ENCODE measurements at places on chromosomes 2 and 18.

- no peak for DNase-seq
Measured at GRCh38 chr2:209389171-209389618, 34.7 kb upstream of the MAP2 start.

DNA sequence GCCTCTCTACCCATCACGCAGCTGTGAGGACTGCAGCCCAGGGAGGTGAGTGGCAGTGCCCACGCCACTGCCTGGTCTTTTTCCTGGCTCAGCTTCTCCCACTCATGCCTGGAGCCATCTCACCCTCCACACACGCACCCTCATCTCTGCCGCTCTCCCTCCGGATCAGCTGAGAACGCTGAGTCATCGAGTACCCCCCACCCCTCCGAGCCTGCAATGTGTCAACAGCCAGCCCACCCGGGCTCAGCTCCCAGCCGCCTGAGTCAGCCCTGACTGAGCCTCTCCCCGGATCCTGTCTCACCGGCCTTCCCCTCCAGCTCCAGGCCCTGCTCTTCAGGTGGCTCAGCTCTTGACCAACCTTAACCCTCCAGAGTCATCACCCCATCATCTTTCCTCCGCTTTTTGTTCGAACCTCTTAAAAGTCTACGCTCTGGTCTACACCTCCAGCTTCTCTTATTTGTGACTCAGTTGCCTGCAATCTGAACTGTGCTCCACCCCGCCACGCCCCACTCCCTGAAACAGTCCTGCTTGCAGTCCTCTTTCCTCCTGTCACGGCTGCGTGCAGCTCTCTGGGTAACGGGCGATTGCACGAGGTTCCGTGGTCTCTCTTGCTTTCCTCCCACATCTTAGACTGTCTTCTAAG lies 94.4 kb upstream of the ASAP2 start:
- DNase-seq: no peak

DNA sequence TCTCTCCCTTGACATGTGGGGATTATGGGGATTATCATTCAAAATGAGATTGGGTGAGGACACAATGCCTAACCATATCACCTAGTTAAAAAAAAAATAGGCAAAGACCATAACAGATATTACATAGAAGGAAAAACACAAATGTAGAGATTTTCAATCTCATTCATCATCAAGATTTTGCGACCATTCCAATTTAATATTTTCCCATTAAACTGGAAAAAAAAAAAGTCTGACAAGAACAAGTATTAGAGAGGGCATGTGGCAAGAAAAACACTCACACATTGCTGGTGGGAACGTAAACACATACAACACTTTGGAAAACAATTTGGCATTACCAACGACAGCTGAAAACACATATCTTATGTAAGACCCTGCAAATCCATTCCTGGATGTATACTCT lies 71.0 kb upstream of the MYCN start:
- no peak for DNase-seq

DNA sequence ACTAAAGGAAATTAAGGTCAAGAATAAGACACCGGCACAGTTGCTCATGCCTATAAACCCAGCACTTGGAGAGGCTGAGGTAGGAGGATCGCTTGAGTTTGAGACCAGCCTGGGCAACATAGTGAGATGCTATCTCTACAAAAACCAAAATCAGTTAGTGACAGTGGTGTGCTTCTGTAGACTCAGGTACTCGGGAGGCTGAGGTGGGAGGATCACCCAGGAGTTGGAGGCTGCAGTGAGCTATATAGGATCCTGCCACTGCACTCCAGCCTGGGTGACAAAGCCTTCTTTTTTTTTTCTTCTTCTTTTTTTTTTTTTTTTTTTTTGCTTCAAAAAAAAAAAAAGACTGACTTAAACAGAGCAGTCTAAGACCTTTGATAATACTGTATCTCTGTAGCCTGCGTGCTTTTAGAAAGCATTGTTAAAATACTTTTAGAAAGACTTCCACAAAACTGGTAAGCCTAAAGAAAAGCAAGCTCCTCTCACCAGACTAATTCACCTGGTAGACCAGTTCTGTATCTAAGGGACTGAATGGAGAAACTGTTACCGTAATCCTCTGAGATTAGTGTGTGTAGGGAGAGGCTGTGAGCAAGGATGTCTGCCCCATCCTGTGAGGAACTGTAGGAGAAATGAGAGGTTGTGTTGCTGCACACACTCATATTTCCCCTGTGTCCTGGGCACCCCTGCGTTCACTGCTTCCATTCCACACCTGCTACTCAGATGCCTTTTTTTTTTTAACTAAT lies 10.8 kb downstream of the RAB12 start:
- DNase-seq: no peak

- DNase-seq: no peak
Measured at GRCh38 chr18:57084331-57085271, 62.3 kb upstream of the BOD1L2 start.

- DNase-seq: no peak
Measured at GRCh38 chr2:76279142-76279541, 568.4 kb upstream of the GCFC2 start.

- DNase-seq: no peak
Measured at GRCh38 chr2:23843051-23843976, 83.6 kb downstream of the ATAD2B start.

DNA sequence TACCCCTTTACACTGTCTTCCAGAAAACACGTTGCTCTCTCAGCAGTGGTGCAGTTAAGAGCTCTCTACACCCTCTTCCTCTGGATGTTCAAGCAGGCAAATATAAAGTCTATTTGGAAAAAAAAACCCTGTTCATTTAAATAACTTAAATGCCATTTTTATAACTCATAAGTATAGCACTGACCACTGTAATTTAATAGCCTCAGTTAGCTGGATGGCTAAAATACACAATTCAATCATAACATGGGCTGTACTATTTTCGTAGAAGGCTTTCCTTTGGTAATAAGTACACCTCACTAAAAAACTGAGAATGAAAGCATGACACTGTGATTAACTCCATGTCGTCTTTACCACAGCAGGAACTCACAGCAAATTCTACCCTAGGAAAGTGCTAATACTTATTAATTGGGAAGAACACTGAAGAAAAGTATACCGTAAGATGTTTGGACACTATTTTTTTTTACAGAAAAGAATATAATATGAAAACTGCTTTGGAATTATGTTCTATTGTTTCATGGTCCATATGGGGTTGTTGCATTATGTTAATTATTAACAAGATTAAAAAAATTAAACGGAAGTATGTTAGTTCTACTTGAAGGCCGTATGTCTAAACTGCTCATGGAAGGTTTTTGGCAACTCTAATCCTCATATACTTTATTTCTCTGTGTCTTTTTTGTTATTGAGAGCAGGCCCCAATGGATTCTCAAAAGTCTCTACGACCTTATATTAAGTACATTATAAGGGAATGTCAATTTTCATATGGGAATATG lies 269.1 kb downstream of the ZNF385B start:
- no peak for DNase-seq

- no peak for DNase-seq
Measured at GRCh38 chr2:127638361-127639110, 7.4 kb upstream of the GPR17 start.

DNA sequence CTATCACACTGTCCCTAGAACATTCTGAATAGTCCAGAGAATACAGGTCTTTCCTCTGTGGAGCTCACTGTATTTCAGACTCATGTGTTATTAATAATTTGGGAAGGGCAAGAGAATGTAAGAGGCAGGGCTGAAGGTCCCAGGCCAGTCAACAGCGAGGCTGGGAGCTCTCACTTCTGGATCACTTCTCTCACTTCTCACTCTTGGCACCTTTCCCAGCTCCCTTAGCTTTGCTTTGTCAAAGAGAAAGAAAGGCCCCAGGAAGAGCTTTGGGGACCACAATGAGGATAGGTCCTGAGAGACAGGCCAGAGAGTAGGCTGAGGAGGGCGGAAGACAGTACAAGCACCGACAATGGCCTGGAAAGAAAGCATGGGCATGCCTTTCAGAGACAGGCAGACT lies 11.2 kb downstream of the EFR3B start:
- no peak for DNase-seq

DNA sequence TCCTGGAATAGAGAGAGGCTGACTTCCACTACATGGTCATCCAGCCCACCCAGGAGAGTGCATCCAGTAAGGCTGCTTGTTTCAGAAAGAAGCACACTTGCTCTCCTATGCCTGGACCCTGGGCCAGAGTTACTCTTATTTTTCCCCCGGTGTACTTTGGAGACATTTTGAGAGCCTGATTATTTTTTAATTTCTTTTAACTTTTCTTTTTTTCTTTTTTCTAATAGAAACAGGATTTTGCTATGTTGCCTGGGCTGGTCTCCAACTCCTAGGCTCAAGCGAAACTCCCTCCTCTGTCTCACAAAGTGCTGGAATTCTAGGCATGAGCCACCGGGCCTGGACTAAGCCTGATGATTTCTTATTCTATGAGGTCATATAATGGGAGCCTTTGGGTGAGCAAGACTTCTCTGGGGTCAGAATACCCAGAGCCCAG lies 62.2 kb downstream of the RPL37A start:
- no peak for DNase-seq

DNA sequence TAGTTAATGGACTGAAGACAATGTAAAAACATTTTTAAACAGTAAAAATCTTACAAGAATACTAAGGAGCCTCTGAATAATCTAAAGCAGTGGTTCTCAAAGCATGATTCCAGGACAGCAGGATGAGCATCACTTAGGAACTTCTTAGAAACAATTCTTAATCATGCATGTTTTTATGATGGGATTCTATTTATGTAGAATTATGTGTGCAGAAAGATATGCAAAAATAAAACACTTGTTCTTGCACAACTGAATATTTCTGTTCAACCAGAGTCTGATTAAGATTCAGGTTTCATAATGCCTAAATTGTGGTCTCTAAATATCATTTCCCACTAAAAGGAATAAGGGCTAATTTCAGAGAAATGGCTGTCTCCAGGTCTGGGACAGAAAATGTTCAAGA lies 69.2 kb upstream of the MTIF2 start:
- DNase-seq: no peak

GRCh38 chr2:221517696-221518151 lies 54.4 kb downstream of the EPHA4 start:
- DNase-seq: no peak

DNA sequence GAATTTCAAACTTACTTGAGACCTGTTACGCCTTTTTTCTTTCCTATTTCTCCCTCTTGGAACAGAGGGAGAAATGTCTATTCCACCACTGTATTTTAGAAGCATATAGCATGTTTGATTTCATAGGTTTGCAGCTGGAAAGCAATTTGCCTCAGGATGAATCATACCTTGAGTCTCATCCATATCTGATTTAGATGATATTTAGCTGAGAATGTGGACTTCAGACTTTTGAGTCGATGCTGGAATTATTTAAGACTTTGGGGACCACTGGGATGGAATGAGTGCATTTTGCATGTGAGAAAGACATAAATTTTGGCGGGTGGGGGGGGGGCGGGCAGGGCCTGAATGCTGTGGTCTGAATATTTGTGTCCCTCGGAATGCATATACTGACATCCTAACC lies 282.7 kb upstream of the STON1 start:
- no peak for DNase-seq

DNA sequence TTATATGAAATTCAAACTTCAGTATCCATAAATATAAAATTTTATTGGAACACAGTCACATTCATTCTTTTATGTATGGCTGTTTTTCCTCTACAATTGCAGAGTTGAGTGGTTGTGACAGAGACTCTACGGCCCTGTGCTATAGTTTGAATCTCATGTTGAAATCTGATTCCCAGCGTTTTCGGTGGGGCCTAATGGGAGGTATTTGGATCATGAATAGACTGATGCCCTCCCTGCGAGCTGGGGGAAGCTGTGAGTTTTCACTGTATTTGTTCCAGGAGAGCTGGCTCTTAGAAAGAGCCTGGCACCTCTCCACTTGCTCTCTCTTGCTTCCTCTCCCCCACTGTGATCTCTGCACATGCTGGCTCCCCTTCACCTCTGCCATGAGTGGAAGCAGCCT lies 1.7 kb downstream of the PFN4 start:
- DNase-seq: peak; percentile 66

DNA sequence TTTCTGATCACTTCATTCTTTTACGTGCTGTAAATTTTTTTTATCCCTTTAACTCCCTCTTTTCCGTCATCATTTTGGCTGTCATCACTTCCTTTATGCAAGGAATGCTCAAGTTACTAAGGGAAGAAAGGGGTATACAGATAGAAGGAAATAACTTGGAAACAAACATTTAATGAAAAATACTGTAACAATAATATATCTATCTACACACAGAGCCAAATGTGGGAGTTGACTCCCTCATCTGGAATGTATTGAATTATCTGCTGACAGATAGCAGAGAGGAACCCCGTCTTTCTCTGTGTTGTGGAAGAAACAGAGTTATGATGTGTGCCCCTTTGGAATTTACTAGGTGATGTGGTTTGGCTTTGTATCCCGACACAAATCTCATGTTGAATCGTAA lies 182.5 kb upstream of the NXPH2 start:
- DNase-seq: no peak

- DNase-seq: no peak
Measured at GRCh38 chr2:112640800-112641675, 4.7 kb upstream of the SLC20A1 start.

- peak; percentile 62 for DNase-seq
Measured at GRCh38 chr2:5691221-5691984, 781 bp upstream of the SOX11 start.

GRCh38 chr2:68385220-68385906 lies 20.3 kb downstream of the PLEK start:
- DNase-seq: no peak

- DNase-seq: no peak
Measured at GRCh38 chr2:120177001-120177621, 46.1 kb downstream of the TMEM185B start.

DNA sequence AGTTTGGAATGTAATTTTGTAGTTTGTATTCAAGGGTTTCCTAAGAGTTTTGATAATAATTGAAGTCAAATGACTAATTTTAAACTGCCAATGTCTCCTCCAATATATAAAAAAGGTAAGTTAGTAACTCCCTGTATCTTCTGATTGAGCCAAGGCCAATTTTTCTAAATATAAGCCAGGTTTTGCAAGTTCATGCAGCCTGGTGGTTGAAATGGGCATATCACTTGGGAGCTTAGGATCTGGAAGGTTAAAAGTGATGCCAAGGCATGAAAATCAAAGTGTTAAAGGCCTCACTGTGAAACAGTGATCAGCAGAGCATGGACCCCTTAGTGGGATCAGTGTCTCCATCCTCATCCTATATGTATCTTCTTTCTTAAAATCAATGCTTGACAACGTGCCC lies 60.5 kb downstream of the MERTK start:
- no peak for DNase-seq

- DNase-seq: no peak
Measured at GRCh38 chr2:179298666-179299065, 34.0 kb upstream of the SESTD1 start.

- no peak for DNase-seq
Measured at GRCh38 chr2:120436885-120437603, 91.1 kb downstream of the INHBB start.

GRCh38 chr2:44807201-44808025 lies 134.1 kb upstream of the SIX3 start:
- DNase-seq: no peak

Measured in NCI-H1092 (cell line).